ENCODE measurements at places on chromosomes 4 and X.

GRCh38 chrX:69149466-69150280 is 15.6 kb downstream of the PJA1 start:
- DNase-seq = no peak

- DNase-seq = peak; percentile 36
Observed at GRCh38 chr4:158966091-158966490, 136.8 kb upstream of the RAPGEF2 start.

DNA sequence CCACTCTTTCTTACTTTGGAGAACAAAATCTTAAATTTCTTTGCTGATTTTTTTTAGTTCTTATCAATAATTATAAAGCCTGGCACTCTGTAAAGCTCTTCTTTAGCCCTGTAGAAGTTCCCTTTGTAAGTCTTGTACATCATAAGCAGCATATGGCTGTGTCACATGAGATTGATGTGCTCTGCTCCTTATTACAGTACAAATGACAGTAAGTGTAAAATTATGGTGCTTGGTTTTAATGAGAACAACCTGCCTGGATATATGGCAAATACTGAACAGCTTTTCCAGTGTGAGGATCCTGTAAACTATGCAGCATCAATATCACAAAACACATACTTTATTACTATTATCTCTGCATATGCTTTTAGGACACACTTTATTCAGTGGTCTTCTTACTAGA is 145.9 kb upstream of the GNPDA2 start:
- no peak for DNase-seq

DNA sequence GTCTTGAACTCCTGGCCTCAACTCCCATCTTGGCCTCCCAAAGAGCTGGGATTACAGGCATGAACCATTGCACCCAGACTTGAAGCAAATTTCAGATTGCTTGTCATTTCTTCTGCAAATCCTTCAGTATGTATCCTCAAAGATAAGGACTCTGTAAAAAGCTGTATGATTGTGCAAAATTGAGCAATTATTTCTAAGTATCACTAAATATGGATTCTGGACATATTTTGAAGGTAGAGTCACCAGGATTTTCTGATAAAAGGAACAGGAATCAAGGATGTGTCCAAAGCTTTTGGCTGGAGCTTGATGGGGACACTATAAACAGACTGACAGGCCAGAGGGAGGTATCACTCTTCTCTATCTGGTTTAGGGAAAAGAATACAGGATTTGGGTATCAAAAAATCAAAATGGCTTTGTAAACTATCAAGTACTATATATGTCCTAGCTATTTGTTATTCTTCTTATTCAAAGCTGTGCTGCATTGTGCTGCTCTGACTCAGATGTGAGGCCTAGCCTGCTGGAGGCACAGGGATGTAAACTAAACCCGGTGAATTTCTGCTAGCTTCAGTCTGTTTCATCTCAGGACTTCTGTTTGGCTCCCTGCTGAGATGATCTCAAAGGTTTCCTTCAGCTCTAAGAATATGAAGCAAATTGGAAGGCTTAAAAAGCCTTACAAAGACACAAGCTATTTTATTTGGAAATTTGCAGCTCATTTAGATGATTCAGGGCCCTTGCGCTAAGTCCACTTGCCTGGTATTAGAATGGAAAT is 8.3 kb downstream of the RPS4X start:
- peak; percentile 34 for DNase-seq

DNA sequence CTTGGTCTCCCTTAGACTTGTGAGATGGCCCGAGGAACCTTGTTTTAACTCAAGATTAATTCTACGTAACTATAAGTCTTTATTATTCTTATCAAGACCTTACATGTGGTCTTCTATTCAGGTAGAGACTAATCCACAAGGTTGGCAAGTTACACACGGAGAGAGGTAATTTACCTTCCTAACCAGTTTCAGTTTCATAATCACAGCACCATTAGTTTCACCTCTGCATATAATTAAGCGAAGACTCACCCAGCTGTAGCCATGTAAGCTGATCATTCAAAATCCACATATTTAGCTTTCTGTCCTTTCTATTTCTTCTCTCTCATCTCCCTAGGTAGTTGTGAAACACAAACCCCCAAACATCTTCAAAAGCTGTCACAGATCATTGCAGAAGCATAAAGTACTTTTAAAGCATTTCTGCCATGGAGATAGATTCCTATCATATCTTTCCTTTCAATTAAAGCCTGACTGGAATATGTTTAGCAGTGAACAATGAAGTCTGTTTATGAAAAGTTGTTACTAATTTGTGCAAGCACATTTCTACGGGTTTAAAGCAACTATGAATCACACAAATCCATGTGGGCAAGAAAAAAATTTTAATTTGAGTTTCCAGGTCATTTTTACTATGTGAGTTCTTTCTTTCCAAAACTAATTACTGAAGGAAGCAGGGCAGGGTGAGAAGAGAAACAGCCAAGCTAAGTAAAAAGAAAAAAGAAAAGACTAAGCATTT is 78.5 kb downstream of the BTC start:
- no peak for DNase-seq

DNA sequence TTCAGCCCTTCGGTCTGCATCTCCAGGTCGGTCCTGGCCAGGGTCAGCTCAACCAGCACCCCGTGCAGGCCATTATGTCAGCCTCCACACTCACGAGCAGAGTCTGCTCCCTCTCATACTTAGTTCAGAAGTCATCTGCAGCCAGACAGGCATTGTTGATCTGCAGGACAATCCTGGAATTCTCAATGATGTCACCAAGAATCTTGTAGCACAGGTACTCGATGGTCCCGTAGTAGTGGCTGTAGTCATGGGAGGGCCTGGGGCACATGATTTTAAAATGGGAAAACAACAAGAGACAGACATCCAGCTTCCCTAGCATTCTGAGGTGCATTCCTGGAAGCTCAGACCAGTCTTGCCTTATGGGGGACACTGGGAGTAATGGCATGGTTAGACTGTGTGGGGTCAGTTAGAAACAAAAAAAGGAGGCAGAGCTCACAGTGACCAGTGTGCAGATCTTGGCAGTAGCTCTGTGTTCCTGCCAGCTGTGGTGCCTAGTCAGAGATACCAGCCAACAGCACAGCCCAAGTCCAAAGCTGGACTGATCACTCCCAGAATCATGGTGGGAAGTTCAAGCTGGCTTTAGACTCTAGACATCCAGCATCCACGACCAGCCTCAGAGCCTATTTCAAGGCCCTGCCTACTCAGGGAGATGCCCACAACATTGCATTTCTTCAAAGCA is 31.9 kb downstream of the LRIT3 start:
- DNase-seq = no peak

- peak; percentile 2 for DNase-seq
Observed at GRCh38 chr4:42655921-42656678, 805 bp downstream of the ATP8A1 start.

- peak; percentile 72 for DNase-seq
Observed at GRCh38 chrX:14832151-14832550, 40.7 kb downstream of the FANCB start.

Data from EL (cell line).